Epithelial cell of proximal tubule (primary cell): ENCODE measurements at places on chromosomes 1 and 21.

DNA sequence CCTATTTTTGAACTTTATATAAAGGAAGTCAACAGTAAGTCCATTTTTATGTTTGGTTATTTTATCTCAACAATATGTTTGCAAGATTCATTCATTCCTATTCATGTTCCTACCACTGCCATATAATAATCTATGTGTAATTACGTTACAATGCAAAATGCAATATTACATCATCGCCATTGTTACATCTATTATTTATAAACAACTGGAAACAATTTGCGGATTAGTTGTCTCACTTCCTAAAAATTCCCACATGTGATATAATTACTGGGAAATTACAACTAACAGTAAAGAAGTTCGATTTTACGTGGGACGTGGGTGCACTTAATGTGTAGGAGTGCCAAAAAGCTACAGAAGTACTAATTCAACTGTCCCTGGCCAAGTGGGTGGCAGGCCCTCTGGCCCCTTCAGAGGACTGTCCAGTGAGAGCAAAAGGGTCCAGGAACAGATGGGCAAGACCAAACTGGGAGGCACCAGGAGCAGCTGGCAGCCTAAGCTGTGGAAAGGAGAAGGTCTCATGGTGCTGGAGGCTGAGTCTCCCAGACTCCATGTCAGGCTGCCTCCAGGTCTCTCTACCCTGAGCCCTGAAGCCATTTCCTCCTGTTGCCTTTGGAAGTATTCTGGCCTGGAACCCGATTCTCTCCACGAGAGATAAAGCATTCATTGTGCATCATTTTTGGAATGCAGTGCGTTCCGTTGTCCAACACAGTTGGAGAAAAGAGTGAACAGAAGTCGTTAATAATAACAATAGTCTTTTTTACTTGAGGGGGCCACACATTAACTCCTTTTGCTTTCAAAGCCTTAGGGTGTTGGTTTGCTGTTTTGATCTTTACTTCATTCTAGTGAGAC is 42.9 kb downstream of the TNNT2 start:
- DNase-seq = no peak

DNA sequence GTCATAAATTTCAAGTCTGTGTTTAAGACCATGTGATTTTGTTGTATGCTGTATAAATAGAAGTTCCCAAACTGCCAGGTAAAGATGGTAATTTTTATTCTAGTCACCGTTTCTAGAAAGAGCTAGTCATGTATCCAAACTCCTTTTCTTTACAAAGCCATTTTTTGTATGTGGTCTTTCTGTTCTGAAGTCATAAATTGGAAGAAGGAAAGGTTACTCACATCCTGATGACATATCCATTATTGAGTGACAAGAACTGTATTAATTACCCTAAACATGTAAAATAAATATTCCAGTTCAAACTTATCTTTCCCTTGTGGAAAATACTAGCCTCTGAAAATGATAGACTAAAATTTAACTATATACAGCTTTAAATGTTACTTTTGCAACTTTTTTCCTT is 104.7 kb downstream of the POFUT2 start:
- no peak for DNase-seq

- no peak for DNase-seq
Measured at GRCh38 chr1:231806623-231807495, 180.3 kb downstream of the DISC1 start.

DNA sequence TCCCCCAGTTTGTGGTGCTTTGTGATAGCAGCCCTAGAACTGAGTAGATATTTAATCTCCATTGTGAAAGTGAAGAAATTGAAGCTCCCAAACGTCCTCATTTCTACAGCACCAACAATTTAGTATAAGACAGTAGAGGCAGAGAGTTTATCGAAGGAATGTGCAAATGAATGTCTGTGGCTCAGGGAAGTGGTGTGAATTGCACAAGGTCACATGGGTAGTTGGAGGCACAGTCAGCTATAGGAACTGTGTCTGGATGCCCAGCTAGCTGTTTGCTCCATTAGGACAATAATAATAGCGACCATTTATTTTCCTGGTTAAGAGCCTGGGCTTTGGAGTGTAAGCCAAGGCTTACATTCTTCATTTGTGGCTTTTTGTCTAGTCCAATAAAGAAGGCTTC is 144.4 kb upstream of the USP24 start:
- no peak for DNase-seq

GRCh38 chr1:230426246-230427093 is at the start of gene PGBD5:
PGBD5 (minus strand) TSS chr1:230426332; CDS start chr1:230425928, 404 bp downstream.
- DNase-seq = no peak

GRCh38 chr1:217897100-217897499 is 266.0 kb downstream of the SPATA17 start:
- no peak for DNase-seq

GRCh38 chr1:55302972-55303371 is 87.8 kb upstream of the USP24 start:
- DNase-seq = no peak

GRCh38 chr1:37034121-37035013 is at the start of gene GRIK3:
GRIK3 (minus strand) TSS chr1:37034515; CDS start chr1:37034108, 407 bp downstream.
- DNase-seq = no peak

GRCh38 chr21:42525029-42525581 is 11.5 kb downstream of the SLC37A1 start:
- DNase-seq = no peak

- no peak for DNase-seq
Measured at GRCh38 chr21:26032263-26032662, 138.3 kb downstream of the APP start.
